ENCODE measurements at places on chromosomes 2 and 18. TPM values are rescaled to one million over a fixed set of nuclear protein-coding genes. Genes with fewer than 3 reads are reported as not detected.

IL1F10 gene
- total RNA-seq = 0.53 TPM

DSC1 gene
- total RNA-seq = 0.29 TPM

IL36G gene
- not detected for total RNA-seq

GAREM2 gene
- 1.5 TPM for total RNA-seq

GAL3ST2 gene
- 0.38 TPM for total RNA-seq

CYP1B1 gene
- 5.6 TPM for total RNA-seq

STAMBP gene
- total RNA-seq = 23.5 TPM

VIL1 gene
- total RNA-seq = not detected

RAD51AP2 gene
- 0.19 TPM for total RNA-seq

SCN9A gene
- 0.13 TPM for total RNA-seq

CRYGC gene
- not detected for total RNA-seq

NOL4 gene
- total RNA-seq = not detected

TRPM8 gene
- total RNA-seq = not detected

GREB1L gene
- not detected for total RNA-seq

All from esophagus squamous epithelium (tissue), 5 donors.